ENCODE measurements at places on chromosomes 1 and 21.

- DNase-seq: peak; percentile 39
Observed at GRCh38 chr1:156711011-156711817, 5.8 kb upstream of the CRABP2 start.

GRCh38 chr1:197312163-197312562, 44.1 kb downstream of the CRB1 start:
- no peak for DNase-seq

- DNase-seq: peak; percentile 61
Observed at GRCh38 chr1:203686091-203686632, 59.5 kb downstream of the ATP2B4 start.

DNA sequence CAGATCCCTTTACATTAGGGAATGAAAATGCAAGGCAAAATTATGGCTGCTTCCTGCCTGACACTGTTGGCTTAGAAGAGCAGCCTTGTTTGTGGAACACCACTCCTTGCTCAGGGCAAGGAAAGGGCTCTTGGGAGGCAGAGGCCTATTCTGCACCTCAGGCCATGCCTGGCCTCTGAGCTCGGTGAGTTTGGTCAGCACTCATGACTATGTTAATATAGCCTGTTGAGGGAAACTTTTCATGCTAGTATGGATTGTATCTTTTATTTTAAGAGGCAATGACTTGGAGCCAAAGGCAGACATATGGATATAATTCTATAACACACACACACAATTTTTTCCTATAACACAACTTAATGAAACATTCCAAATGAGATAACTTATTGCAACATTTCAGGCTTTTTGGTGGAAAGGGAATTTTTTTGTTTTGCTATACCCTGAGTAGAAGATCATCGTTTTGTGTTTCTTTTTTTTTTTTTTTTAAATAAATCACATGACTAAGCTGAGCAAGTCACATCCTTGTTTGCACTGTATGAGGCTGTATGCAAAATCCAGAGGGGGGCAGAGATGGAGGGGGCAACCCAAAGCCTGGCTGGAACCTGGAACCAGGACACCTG, 5.6 kb upstream of the YRDC start:
- peak; percentile 38 for DNase-seq

DNA sequence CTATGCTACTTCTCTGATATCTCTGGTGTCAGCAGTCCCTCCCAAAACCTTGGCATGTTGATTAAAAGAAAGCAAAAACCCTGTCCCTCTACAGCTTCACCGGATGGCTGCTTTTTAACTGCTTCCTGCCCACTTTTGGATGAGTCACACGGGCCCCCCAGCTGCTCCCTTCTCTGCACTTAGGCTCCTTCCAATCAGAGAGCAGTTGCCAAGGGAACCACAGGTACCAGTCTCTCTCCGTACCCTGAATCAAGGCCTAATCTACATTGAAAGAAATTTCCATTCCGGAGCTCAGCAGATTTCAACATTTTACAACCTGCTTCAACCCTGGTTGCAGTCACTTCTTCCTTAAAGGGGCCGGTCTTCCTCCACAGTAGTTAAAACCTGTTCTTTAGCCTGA, 70.6 kb upstream of the GJB5 start:
- DNase-seq: no peak

- DNase-seq: no peak
Observed at GRCh38 chr1:225670356-225670755, 17.4 kb upstream of the ENAH start.

DNA sequence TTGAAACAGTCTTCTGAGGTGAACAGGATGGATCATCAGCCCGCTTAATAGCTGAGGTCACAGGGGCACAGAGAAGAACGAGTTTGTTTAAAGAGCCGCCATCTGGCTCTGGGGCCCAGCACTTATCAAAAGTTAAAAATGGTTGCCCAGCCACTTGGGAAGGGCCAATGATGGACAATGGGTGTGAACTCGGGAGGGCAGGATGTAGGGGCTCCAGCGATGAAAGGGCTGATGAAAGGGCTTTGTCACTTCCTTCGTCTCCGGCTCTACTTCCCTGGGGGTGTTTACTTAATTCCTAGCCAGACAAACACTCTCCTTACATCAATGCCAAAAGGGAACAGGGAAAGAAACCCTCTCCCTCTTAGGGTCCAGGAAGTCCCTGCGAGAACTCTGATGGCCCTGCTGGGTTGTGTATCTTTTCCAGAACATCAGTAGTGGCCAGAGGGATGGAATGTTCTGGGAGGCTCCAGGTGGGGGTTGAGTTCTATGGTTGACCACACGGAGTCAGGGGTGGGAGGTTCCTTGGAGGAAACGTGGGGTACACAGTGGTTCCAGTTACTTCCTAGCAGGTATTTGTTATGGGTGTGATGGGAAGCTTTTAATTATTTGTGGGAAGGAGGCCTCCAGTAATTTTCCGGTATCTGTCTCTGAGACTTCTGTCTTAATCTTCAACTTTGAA, 9.0 kb upstream of the ABCG1 start:
- DNase-seq: no peak

DNA sequence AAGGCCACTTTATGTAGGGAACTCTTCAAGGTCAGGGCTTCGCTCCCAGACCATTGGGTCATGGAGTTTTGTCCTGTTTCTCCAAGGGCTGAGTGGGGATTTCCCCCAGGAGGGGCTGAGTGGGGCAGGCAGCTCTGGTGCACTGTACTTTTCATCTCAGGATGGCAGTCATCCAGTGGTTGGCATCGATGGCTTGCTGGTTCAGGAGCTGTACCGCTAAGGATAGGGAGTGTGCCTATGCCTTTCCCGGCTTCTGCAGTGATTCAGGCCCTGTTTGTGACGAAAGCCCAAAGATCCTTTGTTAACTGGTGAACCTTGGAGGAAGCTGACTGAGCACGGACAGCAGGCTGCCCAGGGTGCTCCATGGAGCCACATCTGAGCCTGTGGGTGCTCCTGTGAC, 100.1 kb upstream of the GADD45A start:
- DNase-seq: no peak

DNA sequence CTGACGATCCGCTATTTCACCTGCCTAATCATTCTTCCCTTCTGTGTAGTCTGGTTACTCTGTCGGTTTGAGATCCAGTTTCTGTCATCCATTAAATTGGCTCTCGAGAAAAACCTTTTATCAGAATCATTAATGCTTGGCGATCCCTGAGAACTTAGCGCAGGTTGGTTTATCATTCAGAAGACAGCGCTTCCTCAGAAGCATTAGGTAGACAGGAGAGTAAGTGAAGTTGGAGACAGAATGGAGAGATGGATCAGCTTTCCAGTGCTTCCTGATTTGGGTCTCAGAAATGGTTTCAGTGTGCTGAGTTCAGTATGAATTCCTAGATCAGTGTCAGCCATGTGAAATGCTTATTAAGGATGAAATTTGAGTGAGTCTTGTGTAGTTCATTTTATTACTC, 1.3 kb downstream of the USP1 start:
- DNase-seq: peak; percentile 45

GRCh38 chr1:1889090-1889750, 1.7 kb downstream of the GNB1 start:
- no peak for DNase-seq

DNA sequence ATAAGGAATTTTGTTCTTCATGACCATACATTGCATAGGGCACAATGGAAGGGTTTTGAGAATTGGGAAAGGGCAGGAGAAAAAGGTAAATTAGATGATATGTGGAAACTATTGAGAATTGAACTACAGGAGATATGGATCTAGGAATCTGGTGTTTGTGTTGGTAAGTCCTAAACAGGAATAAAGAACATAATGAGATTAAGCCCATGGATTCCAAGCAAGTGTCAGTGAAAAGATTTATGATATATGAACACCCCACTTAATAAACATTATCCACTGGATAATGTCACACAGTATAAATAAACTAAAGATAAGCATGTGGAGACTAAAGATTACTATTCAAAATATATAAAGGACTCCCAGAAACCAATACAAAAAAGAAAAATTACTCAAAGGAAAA, 98.2 kb downstream of the TNFSF18 start:
- no peak for DNase-seq

GRCh38 chr1:198373376-198373775, 167.1 kb downstream of the ATP6V1G3 start:
- DNase-seq: no peak

- no peak for DNase-seq
Observed at GRCh38 chr21:46207920-46208591, 20.5 kb downstream of the LSS start.

DNA sequence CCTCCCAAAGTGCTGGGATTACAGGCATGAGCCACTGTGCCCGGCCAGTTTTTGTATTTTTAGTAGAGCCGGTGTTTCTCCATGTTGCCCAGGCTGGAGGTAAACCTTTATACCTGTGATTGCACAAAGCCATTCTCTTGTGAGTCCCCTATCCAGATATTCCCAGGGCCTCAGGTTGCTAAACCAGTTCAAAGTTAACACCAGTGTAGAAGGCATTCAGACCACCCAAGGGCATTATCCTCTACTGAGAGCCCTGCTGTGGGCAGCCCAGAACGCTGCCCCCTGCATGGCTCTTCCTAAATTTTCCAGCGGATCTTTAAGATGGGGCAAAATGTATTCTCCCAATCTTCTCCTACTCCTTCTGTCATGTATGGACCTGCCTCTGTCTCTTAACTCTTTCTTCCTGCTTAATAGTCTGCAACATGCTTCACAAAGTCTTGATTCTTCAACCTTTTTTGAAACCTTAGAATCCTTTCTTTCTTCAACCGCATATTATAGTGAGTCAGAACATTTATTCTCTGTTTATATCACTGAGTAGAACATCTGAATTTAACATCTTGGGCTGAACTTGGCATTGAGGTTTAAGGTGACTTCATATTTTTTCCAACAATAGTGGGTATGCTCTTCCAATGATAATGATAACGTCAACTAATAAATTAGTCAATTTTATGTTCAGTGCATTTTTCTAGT, 36.0 kb downstream of the UBE4B start:
- DNase-seq: no peak

GRCh38 chr1:45221716-45222115, 15.3 kb upstream of the ZSWIM5 start:
- DNase-seq: no peak

DNA sequence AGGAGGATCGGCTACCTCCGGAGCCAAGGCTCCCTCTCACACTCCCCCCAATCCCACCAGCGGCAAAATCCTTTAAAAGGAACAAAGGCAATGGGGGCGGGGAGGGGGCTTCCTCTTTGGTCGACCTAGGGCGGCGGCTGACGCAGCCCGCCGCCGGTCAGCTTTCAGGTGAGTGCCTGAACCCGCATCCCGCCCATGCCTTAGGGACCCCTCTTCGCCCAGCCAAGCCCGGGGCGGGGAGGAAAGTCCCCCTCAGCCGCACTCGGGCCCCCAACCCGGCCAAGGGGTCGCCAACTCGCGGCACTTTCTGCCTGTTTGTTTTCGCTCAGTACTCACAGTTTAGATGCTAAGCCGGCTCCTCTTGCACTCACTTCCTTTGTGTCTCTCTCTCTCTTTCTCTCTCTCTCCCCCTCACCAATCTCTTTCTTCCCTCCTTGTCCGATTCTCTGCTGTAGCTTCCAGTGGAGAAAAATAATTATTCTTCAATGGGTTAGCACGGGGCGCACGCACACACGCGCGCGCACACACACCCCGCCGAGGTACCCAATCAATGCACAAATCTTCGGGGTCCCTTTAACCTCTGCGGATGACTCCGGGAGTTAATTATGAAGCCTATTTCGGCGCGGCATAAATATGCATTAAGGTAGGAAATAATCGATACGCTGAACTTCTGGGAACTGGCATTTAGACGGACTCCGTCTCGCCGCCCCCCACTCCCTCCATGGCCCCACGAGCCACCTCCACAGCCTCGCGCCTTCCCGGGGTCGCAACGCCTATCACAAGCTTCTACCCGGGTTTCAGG, at the start of gene BLACAT1:
TSS of gene BLACAT1 (minus strand) at position 465 of the 802 bp plus-strand sequence.
- DNase-seq: peak; percentile 68

DNA sequence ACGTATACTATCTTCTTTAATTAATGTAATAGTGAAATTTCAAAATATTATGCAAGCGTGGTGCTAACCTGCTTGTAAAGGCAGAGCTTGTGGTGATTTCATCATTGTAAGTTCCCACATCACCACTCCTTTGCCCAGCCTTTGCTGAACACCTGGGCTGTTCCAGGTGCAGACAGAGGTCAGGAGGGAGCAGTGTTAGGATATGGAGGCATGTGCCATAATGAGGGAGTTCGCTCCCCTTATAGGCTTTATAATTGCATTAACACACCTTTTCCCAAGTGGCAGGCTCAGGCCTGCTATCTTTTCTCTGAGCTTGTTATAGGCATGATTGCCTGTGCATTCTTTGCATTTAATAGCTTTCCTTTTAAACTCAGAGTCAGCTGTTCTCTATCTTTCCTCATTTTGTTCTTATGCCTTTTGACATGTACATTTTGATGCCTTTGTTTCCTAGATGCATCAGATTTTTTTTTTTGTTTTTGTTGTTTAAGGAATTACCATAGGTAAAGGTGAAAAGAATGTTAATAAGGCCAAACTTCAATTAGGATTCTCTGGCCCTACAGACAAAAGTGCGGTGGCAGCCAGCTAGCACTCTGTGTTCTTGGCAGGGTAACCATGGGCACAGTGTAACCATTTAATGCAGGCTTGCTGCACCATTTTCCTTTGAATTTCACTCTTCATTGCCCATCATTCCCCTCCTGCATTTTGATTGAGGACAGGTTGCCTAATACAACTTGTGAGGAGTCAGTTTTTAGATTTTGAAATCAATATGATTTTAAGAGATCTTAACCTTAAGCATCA, 12.6 kb downstream of the NPL start:
- no peak for DNase-seq

DNA sequence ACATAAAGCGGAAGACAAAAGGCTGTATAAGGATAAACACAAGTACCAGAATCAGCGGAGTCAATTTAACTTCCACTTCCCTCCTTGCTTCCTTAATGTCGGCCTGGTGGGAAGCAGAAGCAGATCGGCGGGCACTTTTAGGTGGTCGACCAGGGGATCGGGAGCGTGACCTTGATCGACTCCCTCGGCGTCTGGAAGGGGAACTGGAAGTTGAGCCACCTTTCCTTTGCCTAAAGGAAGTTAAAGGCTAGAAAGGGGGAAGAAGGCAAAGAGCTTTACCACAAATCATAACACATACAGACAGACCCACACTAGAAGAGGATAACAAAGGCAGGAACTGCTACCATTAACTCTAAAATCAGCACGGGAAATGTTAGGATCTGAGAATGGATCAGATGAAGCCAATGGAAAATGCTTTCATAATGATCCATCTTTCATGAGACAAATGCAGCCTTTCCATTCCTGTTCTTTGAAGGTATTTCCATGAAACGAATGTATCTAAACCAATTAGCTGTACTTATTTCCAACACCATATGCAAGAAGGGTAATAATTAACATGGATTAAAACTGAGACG, 5.7 kb downstream of the LBR start:
- no peak for DNase-seq

DNA sequence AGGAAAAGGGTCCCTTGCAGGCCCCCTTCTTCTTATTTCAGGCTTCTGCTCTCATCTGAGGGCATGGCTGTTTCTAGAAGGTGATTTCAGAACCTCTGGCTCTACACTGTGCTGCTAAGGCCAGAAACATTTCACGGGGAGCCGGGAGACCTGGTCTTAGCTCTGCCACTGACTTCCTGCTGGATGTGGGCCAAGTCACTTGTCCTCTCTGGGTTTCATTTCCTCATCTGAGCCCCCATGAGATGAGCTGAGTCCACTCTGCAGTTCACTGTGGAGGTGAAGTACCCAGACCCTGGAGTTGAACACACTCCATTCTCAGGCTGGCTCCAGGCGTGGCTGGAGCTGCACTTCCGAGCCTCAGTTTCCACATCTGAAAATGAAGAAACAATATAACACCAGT, 2.1 kb downstream of the PADI1 start:
- no peak for DNase-seq

- no peak for DNase-seq
Observed at GRCh38 chr21:27372381-27372780, 405.5 kb upstream of the ADAMTS5 start.
